Cerebellum (tissue), 4 donors: ENCODE measurements at places on chromosomes 4 and X. TPM values are rescaled to one million over a fixed set of nuclear protein-coding genes. Genes with fewer than 3 reads are reported as not detected.

IDUA gene
- total RNA-seq = 16.7 TPM

DNA sequence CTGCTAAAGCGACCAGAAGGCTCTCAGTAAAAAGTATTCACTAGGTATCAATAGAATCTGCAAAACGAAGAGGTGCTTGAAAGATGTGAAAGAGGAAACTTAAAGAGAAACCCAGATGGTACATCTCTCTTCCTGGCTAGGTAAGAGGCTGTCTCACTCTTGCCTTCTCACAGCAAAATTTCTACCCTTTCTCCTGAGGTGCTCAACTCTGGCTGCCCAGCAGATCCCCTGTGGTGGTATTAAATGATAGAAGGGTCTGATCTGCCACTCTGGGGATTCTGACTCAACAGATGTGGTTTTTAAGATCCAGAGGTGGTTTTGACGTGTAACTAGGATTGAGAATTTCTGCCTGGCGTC lies 14.9 kb upstream of the TSPAN5 start:
- DNase-seq = no peak

DNA sequence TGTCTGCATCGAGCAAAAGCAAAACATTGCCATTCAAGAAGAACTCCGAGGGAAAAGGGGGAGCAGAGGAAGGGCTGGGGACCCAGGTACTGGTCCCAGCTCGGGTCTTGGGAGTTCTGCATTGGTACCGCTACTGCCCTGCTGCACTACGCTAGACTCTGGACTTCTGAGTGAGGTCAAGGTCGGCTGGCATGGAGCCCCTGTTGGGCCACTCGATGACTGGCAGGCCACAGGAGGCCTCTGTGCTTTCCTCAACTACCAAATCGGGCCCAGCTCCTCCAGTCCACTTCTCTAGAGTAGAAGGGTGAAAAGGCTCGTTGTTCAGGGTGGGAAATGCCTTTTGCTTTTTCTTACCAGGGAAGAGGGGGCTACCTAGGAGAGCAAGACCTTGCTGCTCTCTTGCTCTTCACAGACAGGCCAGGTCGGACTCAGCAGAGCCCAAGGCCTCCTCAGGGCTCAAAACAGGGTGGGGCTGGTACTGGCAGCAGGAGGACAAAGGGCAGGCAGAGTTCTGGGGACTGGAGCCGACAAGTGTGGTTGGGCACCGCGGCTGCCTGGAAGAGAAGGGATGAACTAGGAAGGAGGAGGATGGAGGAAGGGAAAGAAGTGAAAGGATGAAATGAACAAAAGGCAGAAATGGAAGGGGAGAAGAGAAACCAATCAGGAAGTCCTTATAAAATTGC lies 8.9 kb upstream of the IRAK1 start:
- no peak for DNase-seq

- no peak for DNase-seq
Observed at GRCh38 chrX:50838820-50839600, 25.0 kb upstream of the SHROOM4 start.

DNA sequence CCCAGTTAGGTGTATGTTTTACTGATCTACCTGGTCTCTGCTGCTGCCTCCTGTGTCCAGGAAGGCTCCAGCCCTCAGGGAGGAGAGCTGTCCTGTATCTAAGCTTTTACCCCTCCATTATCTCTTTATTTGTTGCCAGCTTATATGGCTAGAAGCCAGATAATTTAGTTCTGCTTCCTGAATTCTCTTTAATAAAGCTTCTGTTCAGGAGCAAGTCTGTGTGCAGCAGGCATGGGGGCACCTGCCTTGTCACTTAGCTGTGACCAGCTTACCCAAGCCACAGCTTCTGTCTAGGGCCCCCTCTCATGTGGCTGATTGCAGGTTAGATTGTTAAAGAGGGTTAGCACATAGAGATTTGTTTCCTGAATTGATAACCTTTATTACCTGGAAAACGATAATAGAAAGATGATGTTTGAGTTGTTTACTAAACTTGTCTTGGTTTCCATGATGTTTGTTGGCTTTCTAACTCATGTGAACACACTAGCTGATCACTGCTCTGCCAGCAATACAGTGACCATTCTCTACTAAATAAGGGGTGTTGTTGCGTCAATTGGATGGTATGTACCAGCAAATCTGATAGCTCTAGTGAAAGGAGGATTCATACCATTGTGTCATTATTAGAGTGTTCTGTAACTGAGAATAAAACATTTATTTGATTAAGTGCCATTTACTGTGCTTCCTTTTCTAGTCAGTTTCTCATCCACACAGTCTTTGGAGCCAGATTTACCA lies 189.8 kb upstream of the ANK2 start:
- DNase-seq = no peak

H2BW2 gene
- not detected for total RNA-seq

DNA sequence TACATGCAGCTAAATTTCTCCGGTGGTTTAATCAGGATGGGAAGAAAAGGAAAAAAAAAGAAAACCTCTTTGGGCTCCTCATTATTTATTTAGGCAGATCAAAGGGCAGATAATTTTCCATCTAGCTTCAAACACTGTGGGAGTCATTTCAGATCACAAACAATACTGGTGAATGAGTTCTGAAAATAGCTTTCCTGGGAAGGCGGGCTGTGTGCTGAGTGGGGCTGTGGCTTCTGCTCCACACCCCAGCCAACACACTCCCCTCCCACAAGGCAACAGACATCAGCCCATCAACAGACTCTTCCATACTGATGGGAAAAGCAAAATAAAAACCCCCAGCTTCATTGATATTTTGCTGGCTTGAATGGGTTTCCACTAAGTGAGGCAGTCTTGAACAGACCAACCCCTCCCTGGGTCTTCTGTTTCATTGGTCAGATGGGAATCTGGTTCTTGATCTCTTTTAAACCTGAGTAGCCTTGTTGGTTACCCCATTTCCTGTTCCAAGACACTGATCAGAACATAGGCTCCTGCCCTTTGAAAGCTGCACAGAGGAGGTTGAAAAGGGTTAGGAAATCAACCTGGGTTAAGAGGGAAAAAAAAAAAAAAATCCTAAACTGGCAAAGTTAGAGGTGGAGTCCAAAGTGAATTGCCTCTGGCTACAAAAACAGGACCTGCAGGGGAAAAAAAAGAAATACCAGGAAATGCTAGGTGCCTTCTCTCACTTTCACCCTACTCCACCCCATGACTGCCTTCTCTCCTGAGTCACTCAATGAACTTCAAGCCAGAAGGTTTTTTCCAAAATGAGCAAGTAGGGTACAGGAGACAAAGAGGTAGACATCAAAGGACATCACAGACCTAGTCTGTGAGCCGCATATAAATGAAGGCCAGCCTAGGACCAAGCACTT lies 20.0 kb downstream of the AMOT start:
- no peak for DNase-seq

DNA sequence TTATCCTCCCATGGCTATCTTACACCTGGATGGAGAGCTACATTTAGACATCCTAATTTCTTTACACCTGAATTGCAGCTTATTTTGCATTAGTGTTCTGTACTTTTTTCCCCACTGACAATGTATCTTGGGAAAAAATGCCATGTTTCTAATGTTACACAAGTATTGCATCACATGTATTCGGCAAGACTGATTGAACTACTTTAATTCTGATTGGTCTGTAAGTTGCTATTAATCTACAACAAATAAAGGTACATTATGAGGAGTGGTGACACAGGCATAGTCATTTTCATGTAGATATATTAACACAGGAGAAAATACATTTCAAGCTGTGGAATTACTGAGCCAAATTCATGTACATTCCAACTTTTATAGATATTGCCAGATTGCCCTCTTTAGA lies 558.0 kb downstream of the TRIML1 start:
- no peak for DNase-seq

DNA sequence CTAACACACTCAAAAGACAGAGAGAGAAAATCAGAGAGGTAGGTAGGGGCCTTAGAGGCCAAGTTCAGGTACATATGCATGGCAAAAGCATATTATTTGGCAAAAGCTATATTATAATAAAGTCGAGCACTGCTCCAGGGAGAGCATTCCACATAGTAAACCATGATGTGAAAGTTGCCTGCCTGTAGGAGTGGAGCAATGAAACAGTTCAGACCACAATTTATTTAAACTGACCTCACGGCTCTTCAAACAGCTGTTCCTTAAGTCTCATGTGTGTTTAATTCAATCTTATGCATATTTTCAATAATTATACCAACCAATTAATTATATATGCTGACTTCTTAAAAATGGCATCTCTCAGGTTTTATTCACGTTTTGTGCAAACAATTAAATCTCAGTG lies 3.3 kb downstream of the RFC1 start:
- no peak for DNase-seq

DNA sequence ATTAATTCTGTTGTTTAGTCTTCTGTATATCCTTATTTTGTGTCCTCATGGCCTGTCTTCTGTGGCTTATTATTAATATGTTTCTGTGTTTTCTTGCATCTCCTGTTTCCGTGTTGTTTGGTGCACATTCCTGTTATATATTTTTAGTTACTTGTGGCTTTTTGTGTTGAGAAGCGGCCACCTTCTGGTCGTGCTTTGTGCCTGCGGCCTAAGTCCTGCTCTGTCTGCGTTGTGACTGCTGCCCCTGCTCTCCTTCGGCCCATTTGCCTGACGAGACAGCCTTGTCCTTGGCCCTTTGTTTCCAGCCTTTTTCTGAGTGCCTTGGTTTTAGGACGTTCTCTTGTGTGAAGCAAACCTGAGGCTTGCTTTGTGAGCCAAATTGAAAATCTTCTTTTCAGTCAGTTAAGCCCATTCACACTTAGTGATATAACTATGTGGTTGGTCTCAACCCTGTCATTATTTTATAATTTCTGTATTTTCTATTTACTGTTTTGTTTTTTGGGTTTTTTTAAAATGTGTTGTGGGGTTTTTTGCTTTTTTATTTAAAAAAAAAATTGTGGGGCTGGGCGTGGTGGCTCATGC lies 43.8 kb downstream of the TNIP2 start:
- DNase-seq = no peak

DNA sequence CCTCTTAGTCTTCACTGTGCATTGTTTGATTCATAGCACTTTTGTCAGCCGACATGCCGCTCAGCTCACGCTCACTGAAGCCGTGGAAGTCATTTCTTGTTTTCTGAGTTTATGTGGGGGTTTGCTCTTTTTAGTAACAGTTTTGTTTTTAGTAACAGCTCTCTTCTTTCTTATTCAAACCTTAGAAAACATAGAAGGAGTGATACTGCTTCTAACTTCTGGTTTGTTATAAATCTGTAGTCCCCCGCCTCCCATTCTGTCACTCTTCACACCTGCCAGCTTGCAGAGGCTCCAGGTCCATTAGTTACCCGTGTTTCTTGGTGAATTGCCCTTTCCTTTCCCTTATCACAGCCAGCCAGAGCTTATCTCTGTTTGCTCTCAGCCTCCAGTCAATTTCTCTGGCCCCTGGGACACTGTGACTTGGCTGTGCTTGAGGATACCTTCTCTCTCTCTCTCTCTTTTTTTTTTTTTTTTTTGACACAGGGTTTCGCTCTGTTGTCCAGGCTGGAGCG lies 50.5 kb downstream of the GRK4 start:
- DNase-seq = no peak

DNA sequence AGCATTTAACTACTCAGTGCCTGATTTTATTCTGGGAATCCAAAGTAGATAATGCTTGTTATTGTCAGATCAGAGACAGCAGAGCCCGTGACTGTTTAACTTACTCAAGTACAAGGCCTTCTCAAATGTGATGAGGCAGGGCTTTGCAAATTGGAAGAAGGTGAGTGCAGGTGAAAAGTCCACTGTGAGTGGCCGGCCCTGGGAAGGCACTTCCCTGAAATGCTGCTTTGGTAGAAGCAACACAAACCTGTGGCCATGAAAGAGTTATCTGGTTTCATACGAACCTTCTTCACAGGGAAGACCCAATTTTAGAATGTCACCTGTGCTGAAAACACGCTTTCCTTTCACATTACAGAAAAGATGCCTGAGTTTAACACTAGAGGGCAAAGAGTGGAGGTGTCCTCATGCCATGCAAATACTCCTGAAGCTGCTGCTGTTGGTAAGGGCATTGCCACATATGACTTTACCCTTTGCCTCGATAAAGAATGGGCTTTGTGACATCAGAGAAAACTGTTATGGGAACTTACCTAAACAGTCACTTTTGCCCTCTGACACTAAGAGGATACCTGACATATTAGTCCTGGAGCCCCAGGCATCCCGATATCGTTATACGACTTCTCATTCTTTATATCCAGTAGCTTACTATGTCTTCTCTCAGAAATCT lies 8.0 kb downstream of the PPARGC1A start:
- no peak for DNase-seq
